ENCODE measurements at places on chromosomes 2 and 18.

- DNase-seq = no peak
These were observed 40.2 kb downstream of the MYOM1 start for GRCh38 chr18:3179430-3180089.

GRCh38 chr2:201275990-201276389 is 15.7 kb downstream of the CASP8 start:
- no peak for DNase-seq

DNA sequence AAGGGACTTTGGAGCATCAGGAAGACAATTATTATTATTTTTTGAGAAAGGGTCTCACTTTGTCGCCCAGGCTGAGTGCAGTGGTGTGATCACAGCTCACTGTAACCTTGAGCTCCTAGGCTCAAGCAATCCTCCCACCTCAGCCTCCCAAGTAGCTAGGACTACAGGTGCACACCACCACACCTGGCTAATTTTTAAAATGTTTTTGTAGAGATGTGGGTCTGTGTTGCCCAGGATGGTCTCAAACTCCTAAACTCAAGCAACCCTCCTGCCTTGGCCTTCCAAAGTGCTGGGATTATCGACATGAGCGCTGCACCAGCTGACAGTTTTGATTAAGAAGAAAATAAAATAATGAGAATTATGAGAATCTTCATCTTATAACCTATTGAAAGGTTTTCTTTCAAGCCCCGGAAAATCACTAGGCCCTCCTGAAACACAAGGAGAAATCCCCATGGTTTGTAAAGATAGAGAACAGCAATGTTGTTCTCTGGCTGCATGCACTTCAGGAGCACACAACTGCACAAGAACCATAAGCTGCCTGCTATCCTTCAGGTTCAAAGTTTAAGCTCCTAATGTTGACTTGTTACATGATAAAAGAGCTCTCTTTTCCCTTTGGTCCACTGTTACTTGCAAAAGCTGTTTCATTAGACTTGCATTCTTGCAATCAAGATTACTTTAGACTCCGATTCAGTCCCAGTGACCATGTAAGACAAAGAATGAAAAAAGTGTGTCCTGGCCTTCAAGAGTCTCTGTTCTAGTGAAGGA is 16.8 kb downstream of the NPC1 start:
- DNase-seq = no peak

DNA sequence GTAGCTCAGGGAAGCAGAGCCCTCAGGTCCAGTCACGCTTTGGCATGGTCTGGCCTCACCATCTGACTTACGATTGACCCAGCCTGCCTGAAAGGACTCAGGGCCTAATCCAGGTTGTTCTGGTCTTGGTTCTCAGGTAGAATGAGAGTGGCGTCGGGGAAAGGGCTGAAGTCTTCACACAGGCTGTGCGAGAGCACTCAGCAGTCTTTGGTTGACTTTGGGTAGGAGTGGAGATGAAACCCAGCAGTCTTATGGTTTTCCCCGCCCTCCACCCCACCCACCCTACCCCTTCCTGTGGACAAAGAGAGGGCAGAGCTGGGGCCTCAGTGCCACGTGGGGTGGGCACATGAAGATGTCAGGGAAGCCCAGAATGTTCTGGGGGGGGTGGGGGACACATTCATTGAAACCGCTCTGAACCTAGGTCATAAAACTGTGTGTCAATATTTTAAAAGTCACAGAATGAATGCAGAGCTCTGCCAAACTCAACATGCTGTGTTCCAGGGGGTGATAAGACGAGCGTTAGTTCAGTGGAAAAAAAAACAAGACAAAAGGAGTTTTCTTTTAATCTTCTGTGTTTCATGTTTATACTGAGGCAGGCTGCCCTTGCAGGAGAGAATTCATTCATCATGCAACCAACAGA is 58.6 kb upstream of the ALPP start:
- no peak for DNase-seq

GRCh38 chr2:173196638-173197037 is 121.0 kb downstream of the MAP3K20 start:
- no peak for DNase-seq

DNA sequence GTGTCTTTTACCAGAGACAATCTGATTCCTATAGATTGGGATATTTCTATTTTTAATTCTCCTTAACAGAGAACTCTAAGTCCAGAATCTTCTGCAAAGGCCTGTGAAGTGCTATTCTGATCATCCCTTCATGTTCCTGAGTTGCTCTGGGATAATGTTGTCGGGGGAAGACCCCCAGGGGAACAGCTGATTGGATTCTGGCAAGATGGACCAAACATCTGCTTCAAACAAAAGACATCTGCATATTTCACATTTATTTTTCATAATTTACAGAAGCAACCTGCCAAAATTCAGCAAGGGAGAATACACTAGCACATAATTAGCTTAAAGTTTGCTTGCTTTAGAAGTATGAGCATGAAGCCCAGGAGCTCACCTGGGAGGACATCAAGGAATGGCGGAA is 116.0 kb upstream of the ETAA1 start:
- no peak for DNase-seq

DNA sequence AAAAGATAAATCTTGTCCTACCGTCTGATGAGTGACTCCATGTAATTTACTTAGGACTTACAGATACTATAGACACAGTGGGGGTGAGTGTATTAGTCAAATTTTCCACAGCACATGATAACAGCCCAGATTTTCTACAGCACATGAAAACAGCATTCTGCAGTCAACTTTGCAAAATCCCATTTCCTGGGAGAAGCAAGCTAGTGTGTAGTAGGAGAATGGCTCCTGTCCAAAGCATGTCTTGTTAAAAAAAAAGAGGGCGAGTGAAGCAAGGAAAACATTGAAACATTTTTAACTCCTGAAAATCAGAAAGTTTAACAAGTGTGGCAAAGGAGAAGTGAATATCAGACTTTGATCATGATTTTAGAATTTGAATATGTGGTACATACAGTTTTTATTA is 817.8 kb upstream of the FAM98A start:
- DNase-seq = no peak

DNA sequence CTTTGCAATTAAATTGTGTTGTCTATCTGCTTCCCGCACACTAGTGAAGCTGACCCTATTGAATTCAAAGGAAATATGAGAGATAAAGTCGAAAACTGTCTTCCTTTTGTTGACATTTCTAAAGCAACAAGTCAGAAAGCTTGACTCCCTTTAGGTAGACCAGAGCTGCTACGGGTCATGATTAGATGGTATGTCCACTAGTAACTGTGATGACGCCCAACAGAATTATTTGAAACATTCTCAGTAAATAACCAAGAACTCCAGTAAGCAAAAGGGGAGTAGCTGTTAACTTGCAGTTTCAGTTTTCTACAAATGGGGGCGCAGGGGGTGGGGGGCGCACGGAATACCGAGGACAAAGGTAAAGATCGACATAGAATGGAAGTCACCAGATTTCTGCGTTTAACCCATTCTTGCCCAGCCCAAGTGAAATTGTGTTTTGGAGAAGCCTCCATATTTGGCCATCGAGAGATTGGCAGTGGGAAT is 56.4 kb downstream of the CRIM1 start:
- DNase-seq = no peak

GRCh38 chr18:47574966-47575365 is 323.5 kb upstream of the SKOR2 start:
- no peak for DNase-seq

- no peak for DNase-seq
These were observed 23.2 kb upstream of the CNTNAP5 start for GRCh38 chr2:124001696-124002430.

- no peak for DNase-seq
These were observed 98.7 kb downstream of the GRB14 start for GRCh38 chr2:164522561-164522981.

- no peak for DNase-seq
These were observed 36.6 kb downstream of the EHBP1 start for GRCh38 chr2:62741954-62742722.

GRCh38 chr2:104447831-104448434 is 406.0 kb upstream of the POU3F3 start:
- no peak for DNase-seq

DNA sequence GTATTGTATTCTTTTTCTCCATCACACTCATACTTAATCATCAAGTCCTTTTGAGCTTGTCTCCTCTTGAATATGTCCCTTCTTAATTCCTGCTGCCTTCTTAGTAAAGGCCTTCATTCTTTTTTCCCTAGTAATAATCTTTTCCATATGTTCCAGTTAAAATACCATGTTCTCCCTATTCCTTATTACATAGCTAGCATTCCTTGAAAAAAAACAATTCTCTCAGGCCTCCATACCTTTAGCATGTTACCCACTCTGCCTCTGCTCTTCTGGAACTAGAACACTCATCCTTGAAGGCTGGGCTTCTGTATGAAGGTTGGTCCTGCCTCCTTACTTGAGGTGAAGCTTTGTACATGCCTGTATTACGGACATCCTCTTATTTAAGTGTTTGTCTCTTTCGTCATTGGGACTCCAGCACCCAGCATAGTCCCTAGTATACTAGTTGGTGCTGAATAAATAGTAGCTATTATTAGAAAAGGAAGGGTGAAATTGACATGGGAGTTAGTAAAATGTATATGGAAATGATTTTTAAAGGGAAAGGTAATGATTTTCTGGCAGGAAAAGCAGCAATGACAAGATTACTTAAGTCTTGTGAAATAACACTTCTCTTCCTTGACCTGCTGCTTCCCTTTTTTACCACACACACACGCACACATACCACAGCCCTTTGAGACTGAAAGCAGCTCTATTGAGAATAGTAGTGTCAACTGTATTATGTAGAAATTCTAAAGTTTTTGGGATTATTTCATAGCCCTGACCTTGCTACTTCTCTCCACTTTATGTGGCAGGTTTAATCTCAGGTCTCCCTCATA is 45.6 kb downstream of the REL start:
- no peak for DNase-seq

GRCh38 chr2:236164201-236164924 is 3.8 kb downstream of the GBX2 start:
- DNase-seq = no peak

DNA sequence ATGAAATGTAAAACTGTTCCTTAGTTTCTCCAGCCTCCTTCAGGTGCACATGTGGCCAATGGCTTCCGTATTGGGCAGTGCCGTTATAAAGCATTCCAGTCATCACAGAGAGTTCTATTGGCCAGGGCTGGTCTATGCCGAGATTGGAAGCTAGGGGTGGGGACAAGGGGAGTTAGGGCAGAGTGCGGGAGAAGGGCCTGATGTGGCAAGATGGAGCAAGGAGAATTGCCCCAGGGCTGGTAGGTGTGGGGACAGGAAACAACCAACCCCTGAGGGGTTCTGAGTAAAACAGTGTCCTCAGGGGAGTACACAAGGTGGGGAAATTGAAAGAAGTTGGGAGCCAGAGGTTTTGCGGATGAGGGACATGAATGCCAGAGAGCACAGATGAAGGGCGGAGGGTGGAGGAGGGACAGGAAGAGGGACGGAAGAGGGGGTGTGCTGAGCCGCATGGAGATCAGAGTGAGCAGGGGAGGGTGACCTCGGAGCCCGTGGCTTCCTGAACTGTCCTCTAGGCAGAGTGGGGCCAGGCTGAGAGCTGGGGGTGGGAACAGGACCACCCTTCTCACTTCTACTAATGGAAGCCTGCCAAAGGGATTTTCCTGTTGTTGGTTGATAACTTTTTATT is 9.1 kb upstream of the ATP6V1C2 start:
- DNase-seq = no peak

GRCh38 chr18:4639628-4640310 is 184.7 kb upstream of the DLGAP1 start:
- DNase-seq = no peak

DNA sequence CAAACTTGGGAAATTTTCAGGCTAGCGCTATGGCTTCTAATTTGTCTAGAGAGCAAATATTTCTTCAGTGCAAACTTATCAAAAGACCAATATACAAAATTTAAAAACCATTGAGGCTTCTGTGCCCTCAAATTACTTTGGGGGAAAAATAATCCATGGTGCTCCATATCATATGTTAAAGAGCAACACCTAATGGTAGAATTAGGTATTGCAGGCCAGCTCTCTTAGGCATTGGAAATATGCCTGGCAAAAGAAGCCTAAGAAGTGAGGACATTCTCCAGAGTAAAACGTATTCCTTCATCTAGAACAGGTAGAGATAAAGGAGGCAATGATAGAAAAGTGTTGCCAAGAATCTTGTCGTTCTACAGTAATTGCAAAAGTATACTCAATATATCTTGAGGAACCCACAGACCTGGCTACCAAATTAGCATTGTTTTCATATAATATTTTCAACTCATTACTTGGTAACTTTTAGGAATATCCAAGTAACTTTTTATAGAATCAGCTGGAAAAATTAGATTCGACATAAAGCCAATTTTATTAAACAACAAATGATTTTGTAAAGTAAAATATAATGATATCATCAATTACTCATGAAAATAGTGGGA is 401.1 kb downstream of the BCL11A start:
- DNase-seq = no peak

- no peak for DNase-seq
These were observed 59.6 kb upstream of the MBOAT2 start for GRCh38 chr2:9063023-9063606.

GRCh38 chr2:71423817-71424420 is 29.4 kb upstream of the DYSF start:
- no peak for DNase-seq

GRCh38 chr2:57698935-57699449 is 347.6 kb upstream of the VRK2 start:
- DNase-seq = no peak

- no peak for DNase-seq
These were observed 45.6 kb upstream of the PCBP1 start for GRCh38 chr2:70041663-70042062.

DNA sequence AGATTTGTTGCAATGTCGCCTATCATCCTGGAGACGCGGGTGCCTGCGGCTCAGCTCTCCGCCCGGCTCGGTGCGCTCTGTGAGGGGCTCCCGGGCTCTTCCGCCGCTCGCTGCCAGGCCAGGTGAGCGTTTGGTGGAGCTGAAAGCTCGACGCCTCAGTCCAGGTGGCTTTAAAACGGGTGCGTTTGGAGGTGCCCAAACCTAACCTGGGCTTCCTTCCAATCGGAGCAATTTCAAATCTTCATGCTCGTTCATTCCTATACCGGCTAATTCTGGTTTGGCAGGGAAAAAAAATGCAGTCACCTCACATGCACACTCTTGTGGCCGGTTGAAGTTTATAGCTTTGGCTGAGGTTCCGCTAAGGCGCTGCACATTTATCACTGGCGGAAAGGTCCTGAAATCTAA is at the start of gene SLC16A14:
SLC16A14 (minus strand) TSS at position 274 of the 405 bp plus-strand sequence. CDS start 9,572 bp downstream, outside the sequence.
- no peak for DNase-seq

DNA sequence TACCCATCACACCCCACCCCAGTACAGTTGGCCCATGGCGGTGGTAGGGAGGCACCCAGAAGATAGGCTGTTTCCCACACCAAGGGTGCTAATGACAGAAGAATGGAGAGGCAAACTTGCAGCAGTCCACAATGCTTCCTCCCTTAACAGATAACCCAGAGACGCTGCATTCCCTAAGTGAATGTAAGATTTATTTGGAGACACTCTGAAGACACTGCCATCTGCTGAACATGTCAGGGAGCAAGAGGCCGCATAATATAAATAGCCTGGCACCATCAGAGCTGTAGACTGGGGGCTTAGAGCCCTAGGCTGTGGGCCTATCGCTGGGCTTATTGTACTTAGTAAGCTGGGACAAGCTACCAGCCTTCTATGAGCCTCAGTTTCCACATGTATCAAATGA is 2.2 kb upstream of the IWS1 start:
- no peak for DNase-seq

- no peak for DNase-seq
These were observed 57.1 kb downstream of the ZAP70 start for GRCh38 chr2:97770445-97770844.

All from stimulated activated CD8-positive, alpha-beta memory T cell treated with anti-CD3 and anti-CD28 coated beads, Interleukin-15, amount 100 ng/mL, for 4 hours (primary cell).